ENCODE measurements at places on chromosomes 2 and 18. TPM values are rescaled to one million over a fixed set of nuclear protein-coding genes. Genes with fewer than 3 reads are reported as not detected.

Gene SERPINB4
- total RNA-seq = 0.09 TPM

Gene THSD7B
- total RNA-seq = not detected

Gene ERFE
- total RNA-seq = 7.6 TPM

Gene B3GNT7
- 2.2 TPM for total RNA-seq

Gene RPRM
- 0.05 TPM for total RNA-seq

Gene PROC
- total RNA-seq = 5.5 TPM

Gene CXCR1
- total RNA-seq = not detected

Measured in A549 treated with AZD2906 at 1 μM for 4 hours (cell line).